SK-MEL-5 (cell line): ENCODE measurements at places on chromosomes 5 and 9.

DNA sequence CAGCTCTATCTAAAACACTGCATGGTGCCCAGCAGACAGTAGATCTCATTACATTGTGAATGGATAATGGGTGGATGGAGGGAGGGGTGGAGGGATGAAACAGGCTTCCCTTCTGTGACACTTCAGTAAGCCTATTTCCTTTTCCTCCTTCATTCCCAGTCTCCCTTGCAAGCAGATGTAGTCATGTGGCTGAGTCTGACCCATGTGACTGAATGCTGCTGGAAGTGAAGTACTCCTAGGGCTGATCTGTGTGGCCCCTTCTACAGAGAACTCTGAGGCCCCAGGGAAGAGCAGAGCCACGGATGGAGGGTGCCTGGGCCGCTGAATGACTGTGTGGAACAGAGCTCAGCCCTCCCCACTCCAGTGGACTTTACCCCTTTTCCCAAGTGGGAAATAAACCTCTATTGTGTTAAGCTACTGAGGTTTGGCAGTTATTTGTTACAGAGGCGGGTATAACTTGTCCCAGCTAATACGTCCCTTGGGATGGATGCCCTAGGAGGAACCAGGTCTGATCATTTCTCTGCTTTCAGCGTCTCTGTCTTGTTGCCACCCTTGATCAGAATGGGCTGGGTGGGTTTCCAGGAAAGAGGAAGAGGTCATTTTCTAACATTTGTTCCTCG is 176.1 kb upstream of the MVB12B start:
- DNase-seq: peak; percentile 59

GRCh38 chr5:160221082-160221481 is 8.2 kb upstream of the FABP6 start:
- DNase-seq: no peak

DNA sequence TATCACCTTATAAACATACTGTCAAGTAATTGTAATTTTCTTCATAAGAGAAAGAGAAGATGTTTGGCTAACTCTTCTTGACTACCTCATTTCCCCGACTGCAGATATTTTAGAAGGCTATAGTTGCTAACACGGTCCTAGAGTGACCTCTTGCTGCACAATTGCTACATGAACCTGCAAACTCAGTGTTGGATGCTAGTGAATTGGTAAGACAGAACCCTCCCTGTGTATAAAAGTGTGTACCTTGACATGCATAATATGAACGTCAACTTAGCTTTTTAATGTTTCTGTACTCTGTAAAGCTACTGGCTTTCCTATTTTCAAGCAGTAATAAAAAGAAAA is 46.7 kb upstream of the CER1 start:
- peak; percentile 64 for DNase-seq

GRCh38 chr5:110478895-110479294 is 247.6 kb downstream of the TMEM232 start:
- peak; percentile 66 for DNase-seq
